Femur (tissue), 1 donor: ENCODE measurements at places on chromosomes 4 and X.

DNA sequence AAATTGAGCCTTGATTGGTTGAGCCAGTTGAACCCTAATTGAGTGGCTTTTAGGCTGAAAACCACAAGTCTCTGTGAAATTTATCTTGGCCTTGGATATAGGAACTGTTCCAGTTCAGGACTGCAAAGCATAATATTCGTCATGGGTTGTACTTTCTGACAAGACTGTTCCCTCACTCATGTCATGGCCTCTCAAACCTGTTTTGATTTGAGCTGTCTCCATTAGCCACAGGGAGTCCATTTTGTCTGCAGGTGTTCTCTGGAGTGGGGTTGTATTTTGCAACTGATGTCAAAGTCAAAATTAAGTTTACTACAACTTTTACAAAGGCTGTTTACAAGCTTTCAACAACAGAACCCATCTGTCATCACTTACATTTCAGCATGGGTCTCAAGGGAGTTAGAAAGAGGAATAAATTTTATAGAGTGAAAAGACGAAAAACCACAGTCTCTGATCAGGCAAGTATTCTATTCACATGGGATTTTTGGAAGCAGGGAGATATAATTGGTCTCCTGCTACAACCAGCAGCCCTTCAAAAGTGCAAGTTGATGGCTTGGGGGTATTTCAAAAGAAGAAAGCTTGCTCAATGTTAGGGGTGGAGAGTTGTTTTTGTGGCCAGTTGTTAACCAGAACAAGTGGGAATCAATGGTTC lies 1716.3 kb downstream of the C4orf33 start:
- DNase-seq: no peak

GRCh38 chrX:71095981-71096759 lies 519 bp downstream of the FOXO4 start:
- DNase-seq: no peak

- peak; percentile 53 for DNase-seq
Measured at GRCh38 chrX:40086569-40087335, 11.0 kb downstream of the BCOR start.

DNA sequence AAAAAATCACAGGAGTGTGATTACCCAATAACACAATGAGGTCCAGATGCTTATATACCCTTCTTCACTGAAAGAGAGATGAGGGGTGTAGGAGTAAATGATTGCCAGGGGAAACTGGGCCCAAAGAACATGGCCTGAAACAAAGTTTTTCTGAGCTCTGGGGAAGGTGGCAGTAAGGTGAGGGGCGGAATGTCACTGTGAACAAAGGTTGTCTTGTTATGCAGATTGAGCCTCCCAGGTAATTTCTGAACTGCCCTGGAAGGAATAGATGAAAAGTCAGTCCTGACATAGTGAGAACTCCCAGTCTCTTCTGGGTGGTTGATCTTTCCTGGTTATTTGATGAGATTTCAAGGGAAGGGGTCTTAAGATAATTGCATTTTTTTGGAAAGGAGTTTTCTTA lies 2.5 kb upstream of the TMEM47 start:
- no peak for DNase-seq

GRCh38 chrX:149825424-149825823 lies 43.7 kb downstream of the MAGEA9 start:
- no peak for DNase-seq
